ENCODE measurements at places on chromosomes 4 and X. TPM values are rescaled to one million over a fixed set of nuclear protein-coding genes. Genes with fewer than 3 reads are reported as not detected.

The CYLC1 gene
- total RNA-seq: not detected

GRCh38 chrX:24610516-24610915 is 36.6 kb downstream of the PCYT1B start:
- no peaks in the 10 kb centered on the region for H3K4me1 ChIP-seq
- no peaks in the 10 kb centered on the region for H3K27me3 ChIP-seq
- no peak overlapping the region for H3K27ac ChIP-seq
- H3K36me3 ChIP-seq: no peaks in the 10 kb centered on the region

DNA sequence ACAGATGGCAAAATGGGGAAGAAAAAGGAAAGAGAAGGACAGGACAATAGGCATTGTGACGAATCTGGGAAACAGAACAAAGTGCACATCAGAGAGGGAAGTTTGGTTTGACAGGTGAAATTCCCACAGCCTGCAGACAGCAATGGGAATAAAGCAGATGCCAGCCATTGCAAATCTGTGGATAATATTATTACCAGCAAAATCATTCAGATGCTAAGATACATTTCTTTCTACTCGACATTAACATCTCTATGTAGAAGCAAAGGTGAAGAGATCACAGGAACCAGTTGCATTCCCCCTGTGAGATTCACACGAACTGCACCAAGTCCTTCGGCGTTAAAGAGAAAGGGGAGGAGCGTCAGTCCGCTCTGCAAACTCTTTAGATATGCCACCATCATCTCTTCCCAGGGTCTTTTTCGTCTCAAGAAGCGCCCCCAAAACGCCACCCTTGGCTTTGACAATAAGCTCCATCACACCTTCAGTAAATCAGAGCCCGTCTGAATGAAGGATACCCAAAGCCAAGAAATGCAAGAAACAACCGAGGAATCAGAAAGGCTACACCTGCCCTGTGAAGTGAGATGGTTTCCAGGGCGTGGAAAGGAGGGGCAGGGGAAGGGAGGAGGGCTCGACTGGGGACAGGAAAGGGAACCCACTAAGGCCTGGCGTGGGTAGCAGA is 1.9 kb downstream of the NEUROG2 start:
- H3K4me1 ChIP-seq: peaks cover 60% of the 10 kb centered on the region
- no peak overlapping the region for H3K27ac ChIP-seq
- no peak overlapping the region for H3K4me3 ChIP-seq
- H3K27me3 ChIP-seq: peaks cover 33% of the 10 kb centered on the region
- no peak for DNase-seq
- no peaks in the 10 kb centered on the region for H3K36me3 ChIP-seq

The SPANXA1 gene
- total RNA-seq: not detected

DNA sequence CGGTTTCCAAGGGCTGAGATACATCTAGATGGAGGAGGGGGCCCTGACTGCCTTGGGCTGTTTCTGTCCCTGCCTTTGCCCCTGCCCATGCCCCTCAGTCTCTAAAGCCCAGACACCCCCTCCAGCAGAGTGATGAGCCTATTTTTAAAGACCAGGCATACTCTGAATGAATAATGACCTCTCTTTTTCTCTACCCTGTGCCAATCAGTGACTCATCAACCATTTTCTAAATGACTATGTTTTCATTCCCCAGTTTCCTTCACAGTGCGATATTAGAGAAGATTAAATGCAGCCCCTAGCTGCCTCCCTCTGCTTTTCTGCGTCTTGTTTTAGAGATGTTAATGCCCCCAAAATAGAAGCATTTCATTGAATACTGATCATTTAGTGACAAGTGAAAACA is 15.5 kb upstream of the NHS start:
- H3K36me3 ChIP-seq: no peaks in the 10 kb centered on the region
- no peak overlapping the region for H3K27ac ChIP-seq
- H3K27me3 ChIP-seq: no peaks in the 10 kb centered on the region
- no peaks in the 10 kb centered on the region for H3K4me1 ChIP-seq

- H3K27ac ChIP-seq: no peak overlapping the region
- DNase-seq: no peak
- H3K4me3 ChIP-seq: no peak overlapping the region
Measured at GRCh38 chr4:112410364-112410763, 105.6 kb downstream of the NEUROG2 start.

GRCh38 chr4:1695913-1696312 is 11.8 kb upstream of the FAM53A start:
- H3K4me3 ChIP-seq: no peak overlapping the region
- H3K4me1 ChIP-seq: peaks cover 16% of the 10 kb centered on the region
- DNase-seq: no peak

The LPAR4 gene
- 0.10 TPM for total RNA-seq

The HCCS gene
- total RNA-seq: 19.1 TPM

- peak overlapping the region; percentile 84 for H3K4me3 ChIP-seq
- DNase-seq: peak; percentile 91
- H3K27ac ChIP-seq: peak overlapping the region; percentile 91
- peaks cover 43% of the 10 kb centered on the region for H3K4me1 ChIP-seq
- H3K27me3 ChIP-seq: no peaks in the 10 kb centered on the region
Measured at GRCh38 chr4:39976945-39977488, 694 bp downstream of the PDS5A start.

GRCh38 chr4:163744861-163745260 is 250.4 kb downstream of the TMA16 start:
- no peak overlapping the region for H3K27ac ChIP-seq
- no peaks in the 10 kb centered on the region for H3K36me3 ChIP-seq
- no peak overlapping the region for H3K4me3 ChIP-seq
- H3K27me3 ChIP-seq: no peaks in the 10 kb centered on the region
- no peaks in the 10 kb centered on the region for H3K4me1 ChIP-seq
- DNase-seq: no peak

Data from upper lobe of left lung (tissue), 6 donors.